ENCODE measurements at places on chromosomes 6 and 20. TPM values are rescaled to one million over a fixed set of nuclear protein-coding genes. Genes with fewer than 3 reads are reported as not detected.

DNAAF9 gene
- 10.6 TPM for total RNA-seq

GRCh38 chr6:722077-722524 is 29.2 kb upstream of the EXOC2 start:
- peaks cover 8% of the 10 kb centered on the region for H3K27me3 ChIP-seq
- H3K4me3 ChIP-seq, result peak overlapping the region; percentile 24
- no peaks in the 10 kb centered on the region for H3K36me3 ChIP-seq
- H3K4me1 ChIP-seq, result no peaks in the 10 kb centered on the region
- no peak overlapping the region for H3K27ac ChIP-seq

- H3K27me3 ChIP-seq, result no peaks in the 10 kb centered on the region
- H3K27ac ChIP-seq, result peak overlapping the region; percentile 75
- H3K36me3 ChIP-seq, result no peaks in the 10 kb centered on the region
- H3K4me3 ChIP-seq, result no peak overlapping the region
- peak; percentile 46 for DNase-seq
- H3K4me1 ChIP-seq, result peaks cover 45% of the 10 kb centered on the region
These were observed 11.1 kb upstream of the KIAA1755 start for GRCh38 chr20:38271608-38272120.

GRCh38 chr20:57787990-57788781 is 78.4 kb upstream of the PMEPA1 start:
- H3K36me3 ChIP-seq, result no peaks in the 10 kb centered on the region
- H3K4me1 ChIP-seq, result no peaks in the 10 kb centered on the region
- H3K27ac ChIP-seq, result no peak overlapping the region
- no peaks in the 10 kb centered on the region for H3K27me3 ChIP-seq
- H3K4me3 ChIP-seq, result no peak overlapping the region
- DNase-seq, result no peak

DNA sequence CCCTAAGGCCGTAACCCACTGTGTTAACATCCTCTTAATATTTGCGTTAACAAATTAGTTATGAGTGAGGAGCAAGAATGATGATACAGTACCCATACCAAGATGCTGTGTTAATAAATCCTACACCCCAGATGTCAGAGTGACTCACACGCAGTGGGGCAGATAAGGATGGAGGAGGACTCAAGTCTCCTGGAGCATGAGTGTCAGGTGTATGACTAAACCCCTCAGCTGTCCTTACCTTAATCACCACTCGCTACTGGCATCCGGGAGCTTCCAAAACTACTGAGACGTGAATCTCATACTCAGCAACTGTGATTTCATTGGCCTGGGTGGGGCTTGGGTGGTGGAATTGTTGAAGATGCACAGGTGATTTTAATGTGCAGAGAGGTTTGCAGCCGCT is 131.3 kb upstream of the MTHFD1L start:
- H3K27ac ChIP-seq, result no peak overlapping the region
- peaks cover 4% of the 10 kb centered on the region for H3K27me3 ChIP-seq
- no peaks in the 10 kb centered on the region for H3K36me3 ChIP-seq
- DNase-seq, result no peak

GRCh38 chr20:4090756-4091489 is 75.6 kb upstream of the RNF24 start:
- peak overlapping the region; percentile 8 for H3K4me3 ChIP-seq
- H3K27ac ChIP-seq, result peak overlapping the region; percentile 96
- H3K4me1 ChIP-seq, result peaks cover 21% of the 10 kb centered on the region
